ENCODE measurements at places on chromosomes 1 and 21. TPM values are rescaled to one million over a fixed set of nuclear protein-coding genes. Genes with fewer than 3 reads are reported as not detected.

The CACNA1E gene
- 0.08 TPM for total RNA-seq

The TCP10L gene
- total RNA-seq: 1.3 TPM

The ARPC5 gene
- 221 TPM for total RNA-seq

The TRIM58 gene
- total RNA-seq: 0.39 TPM

The KLF17 gene
- total RNA-seq: not detected

The TENT5C gene
- 75.1 TPM for total RNA-seq

The KRTAP7-1 gene
- not detected for total RNA-seq

The BMP8B gene
- total RNA-seq: 1.8 TPM

The SHE gene
- total RNA-seq: 0.19 TPM

The SPATA45 gene
- 0.86 TPM for total RNA-seq

The ETV3L gene
- 3.6 TPM for total RNA-seq

The RBM11 gene
- not detected for total RNA-seq

The ALPL gene
- not detected for total RNA-seq

The ERICH3 gene
- total RNA-seq: not detected

The RAD54L gene
- 23.3 TPM for total RNA-seq

The FAM3B gene
- total RNA-seq: not detected

The SRRM1 gene
- total RNA-seq: 177 TPM

The CRNN gene
- not detected for total RNA-seq

The PTPN22 gene
- total RNA-seq: 26.0 TPM

The ACKR1 gene
- not detected for total RNA-seq

The PLCH2 gene
- total RNA-seq: 5.5 TPM
